ENCODE measurements at places on chromosomes 6 and 20.
A peak's percentile ranks its signal among the peaks of the same experiment; 100 is the strongest.

DNA sequence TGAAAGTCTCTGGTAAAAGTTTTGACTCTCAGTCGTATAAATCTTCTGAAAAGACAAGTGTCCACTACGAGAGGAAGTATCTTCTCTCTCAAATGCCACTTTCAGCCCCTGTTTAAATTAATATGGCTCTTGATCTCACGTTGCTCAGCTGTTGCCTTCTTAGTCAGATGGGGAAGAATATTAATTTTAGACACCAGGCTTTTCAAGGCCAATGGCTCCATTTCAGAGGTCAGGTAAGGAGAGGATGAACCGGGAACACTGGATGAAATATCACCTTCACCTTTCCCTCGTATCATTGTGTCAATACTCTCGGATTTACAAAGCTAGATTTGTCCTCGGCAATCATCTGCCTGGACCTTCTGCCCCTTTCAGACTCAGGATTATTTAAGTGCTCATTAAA lies at the start of gene MYLK4:
Gene MYLK4, minus strand, starts transcription at position 91 of the 400 bp plus-strand sequence. CDS start 1,628 bp downstream, outside the sequence.
- DNase-seq: no peak

- DNase-seq: peak; percentile 4
Measured at GRCh38 chr6:110944681-110945151, 13.8 kb upstream of the GTF3C6 start.

DNA sequence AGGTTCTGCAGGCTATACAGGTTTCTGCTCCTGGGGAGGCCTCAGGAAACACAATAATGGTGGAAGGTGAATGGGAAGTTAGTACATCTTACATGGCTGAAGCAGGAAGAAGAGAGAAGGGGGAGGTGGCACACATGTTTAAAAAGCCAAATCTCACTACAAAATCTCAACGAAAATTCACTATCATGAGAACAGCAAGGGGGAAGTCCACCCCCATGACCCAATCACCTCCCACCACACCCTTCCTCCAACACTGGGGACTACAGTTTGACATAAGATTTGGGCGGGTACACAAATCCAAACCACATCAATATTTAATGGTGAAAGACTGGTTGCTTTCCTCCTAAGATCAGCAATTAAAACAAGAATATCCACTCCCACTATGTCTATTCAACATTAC lies 13.8 kb upstream of the POLR1H start:
- DNase-seq: no peak

DNA sequence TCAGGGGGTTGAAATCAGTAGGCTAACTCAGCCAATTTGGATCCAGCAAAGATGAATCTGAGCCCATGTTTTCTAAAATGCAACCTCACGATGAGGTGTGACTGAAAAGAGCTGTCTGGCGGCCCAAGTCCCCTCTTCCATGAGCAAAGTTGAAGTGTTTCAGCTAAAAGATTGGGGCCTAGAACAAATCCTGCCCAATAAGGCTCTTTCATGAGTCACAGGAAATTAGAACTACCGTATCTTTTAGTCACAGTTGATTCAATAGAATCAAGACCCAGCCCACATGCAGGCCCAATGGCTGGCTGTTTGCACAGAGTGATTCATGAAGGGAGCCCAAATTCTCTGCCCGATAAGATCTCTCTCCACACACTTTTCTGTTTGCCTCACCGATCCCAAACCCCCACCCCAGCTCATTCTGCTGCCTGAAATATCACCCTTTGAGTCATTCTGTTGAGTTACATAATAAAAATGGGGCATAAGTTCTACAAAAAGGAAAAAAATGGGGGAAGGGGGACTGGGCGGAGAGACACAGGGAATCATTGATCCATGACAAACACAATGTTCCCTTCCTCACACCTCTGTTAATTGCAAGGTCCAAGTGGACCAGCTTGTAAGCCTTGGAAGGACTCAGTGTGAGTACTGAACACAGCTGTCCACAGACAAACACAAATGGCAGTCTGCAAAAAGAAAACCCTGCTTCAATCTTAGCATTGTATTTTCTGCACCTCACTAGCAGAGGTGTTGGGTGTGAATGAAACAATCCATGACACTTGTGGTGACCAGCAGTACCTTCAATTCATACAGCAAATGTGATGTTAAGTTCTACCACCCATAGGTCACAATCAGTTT lies 13.8 kb downstream of the FOXQ1 start:
- no peak for DNase-seq

DNA sequence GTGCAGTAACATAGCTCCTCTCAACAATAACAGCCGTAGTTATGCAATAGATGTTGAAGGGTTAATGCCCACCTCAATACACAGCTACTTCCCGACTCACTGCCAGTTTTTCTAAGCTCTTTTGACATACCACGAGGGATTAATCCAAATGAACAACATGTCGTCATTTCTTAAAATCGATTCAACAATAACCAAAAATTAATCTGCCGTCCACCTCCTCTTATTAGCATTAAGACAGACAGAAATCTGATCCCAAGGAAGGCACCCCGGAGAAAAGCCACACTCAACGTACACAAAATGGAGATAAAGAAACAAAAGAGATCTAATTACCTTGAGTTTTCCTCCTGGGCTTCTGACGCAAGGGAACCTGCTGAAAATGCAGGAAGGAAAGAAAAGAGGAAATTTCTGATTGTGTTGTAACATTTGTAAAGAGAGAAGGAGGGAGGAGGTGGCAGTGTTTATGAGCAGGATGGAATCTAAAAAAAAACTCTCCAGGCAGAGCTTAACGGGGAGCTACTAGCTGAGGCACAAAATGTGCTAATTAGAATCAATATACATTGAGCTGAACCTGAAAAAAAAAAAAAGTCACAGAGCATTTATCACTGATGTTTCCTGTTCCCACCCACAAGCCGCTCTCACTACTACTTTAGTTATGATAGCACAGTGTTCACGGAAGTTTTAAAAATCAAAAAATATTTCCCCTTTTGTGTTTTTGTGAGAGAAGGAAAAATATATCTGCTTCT lies 109.3 kb downstream of the IPCEF1 start:
- DNase-seq: no peak

DNA sequence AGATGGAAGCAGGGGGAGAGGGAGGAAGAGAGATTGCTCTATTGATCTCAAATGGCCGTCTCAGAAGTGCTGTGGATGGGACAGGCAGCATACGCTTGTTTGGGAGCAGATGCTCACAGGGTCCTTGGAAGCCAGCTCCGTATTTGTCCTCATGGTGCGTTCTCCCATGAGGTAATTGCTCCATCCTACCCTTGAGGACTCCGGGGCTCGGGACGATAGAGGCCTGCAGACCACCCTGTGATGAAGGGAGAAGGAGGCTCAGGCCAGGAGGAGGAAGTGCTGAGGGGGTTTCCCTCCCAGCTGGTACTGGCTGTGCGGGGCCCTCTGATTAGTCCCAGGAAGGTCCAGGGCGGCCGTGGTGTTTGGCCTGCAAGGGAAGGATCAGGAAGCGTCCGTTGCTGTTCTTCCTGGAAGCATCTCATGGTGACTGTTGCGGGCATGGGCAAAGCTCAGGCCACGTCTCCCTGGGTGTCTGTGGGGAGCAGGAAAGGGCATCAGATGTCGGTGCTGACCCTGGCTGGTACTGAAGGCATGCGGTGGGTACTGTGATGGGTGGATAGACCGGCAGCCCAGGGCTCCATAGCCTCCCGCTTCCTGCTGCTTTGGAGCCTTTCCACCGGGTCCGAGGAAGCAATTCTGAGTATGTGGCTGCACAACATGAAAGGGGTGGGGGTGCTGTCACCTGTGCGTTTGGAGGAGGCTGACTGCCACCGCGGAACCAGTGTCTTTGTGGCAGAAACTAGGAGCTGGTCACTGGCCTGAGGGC lies 158.3 kb downstream of the SYCP2 start:
- DNase-seq: no peak

- DNase-seq: no peak
Measured at GRCh38 chr20:50691573-50692551, 520 bp upstream of the RIPOR3 start.

DNA sequence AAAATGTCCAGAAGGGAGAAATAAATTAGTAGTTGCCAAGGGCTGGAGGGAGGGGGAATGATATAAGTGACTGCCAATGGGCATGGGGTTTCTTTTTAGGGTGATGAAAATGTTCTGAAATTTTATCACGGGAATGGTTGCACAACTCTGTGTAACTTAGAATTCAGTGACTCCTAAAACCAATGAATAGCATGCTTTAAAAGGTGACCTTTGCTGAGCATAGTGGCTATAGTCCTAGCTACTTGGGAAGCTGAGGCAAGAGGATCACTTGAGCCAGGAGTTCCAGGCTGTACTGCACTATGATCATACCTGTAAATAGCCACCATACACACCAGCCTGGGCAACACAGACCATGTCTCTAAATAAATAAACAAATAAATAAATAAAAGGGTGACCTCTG lies 109.0 kb downstream of the ATG5 start:
- no peak for DNase-seq

- peak; percentile 51 for DNase-seq
Measured at GRCh38 chr6:111805511-111806164, 67.6 kb downstream of the FYN start.

DNA sequence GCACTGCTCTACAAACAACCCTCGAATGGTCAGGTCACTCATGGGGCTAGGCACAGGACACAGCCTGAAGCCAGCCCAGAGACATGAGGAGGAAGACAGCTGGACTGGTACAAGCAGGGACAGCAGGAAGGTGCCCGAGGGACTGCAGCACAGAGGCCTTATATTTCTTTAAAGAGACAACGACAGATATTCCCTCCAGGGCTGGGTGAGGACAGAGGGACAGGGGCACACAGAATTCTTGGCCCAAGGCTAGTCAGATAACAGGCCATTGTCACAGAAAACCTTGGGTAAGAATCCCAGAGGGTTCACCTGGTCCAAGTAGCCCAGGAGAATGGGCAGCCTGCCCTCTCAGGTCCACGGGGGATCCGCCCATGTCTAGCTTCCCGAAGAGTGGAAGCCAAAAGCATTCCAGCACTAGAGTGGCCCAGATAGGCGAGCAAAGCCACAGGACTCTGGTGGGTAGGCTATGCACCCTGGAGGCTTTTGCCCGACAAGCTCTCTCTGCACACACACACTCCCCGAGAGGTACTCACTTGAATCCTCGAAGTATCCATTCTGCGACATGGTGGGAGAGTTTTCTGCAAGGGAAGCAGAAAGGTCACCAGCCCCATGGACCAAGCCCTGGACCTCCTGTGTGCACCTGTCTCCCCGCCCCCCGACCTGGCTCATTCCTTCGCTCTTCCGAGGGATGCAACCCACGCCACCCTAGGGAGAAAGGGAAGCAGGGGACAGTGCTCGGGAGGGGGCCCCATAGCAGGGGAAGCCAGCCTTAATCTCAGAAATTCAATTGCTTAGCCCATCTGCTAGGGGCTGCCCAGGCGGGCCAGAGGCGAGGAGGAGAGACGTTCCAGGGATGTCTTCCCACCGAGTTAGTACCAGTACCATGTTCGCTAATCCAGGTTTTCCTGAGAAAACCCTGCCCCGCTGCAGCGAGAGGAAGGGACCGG lies 1.7 kb downstream of the SLC4A11 start:
- DNase-seq: no peak
